Suppressor macrophage (primary cell): ENCODE measurements at places on chromosomes 13 and 19.
A peak's percentile ranks its signal among the peaks of the same experiment; 100 is the strongest.

- peak; percentile 72 for DNase-seq
These were observed 20.2 kb upstream of the PNMA8B start for GRCh38 chr19:46515879-46516350.

- DNase-seq: peak; percentile 70
These were observed 24.6 kb upstream of the ZNF846 start for GRCh38 chr19:9793071-9793591.

DNA sequence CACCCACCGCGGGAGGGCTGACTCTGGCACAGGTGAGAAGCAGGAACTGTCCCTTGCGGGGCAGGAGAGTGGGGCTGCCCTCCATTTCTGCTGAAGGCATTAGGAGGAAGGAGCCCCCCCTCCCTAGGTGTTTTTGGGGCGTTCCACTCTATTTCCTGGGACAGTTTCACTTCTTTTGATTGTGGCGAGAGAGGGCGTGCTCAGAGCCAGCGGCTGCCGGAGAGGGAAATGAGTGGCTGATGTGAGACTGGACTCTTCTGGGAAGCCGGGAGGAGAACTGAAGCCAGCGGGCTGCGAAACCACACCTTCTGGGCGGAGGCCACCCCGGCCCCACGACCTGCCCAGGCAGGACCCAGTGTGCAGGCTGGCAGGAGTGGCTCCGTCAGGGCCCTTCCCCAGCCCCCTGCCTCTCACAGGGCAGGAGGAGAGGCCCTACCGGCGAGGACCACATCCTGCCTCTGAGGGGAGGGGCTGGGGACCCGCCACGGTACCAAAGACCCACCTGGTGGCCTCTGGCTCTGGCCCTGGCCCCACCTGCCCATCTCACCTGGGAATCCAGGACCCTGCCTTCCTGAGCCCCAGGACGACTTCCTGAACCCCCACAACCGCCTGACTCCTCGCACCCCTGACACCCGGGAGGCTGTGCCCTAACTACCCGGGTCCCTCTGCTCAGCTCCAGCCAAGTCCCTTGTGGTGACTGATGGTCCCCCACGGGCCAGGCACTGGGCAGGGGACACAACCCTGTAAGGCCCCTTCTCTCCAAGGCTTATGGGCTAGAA, 25.9 kb downstream of the MPND start:
- DNase-seq: peak; percentile 73

DNA sequence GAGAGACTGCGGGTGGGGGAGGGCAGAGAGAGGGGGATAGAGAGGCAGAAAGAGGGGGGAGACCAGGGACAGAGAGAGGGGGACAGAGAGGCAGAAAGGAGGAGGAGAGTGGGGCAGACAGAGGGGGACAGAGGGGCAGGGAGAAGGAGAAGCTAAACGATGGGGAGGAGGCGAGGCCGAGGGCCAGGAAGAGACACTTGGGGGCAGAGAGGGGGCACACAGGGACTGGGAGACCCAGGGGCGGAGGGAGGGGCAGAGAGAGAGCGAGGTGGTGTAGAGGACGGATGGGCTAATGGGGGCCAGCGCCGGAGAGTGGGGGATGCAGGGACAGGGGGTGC, 666 bp downstream of the MEIS3 start:
- DNase-seq: no peak

- DNase-seq: peak; percentile 23
These were observed 933 bp downstream of the ARHGEF7 start for GRCh38 chr13:111115965-111116521.

DNA sequence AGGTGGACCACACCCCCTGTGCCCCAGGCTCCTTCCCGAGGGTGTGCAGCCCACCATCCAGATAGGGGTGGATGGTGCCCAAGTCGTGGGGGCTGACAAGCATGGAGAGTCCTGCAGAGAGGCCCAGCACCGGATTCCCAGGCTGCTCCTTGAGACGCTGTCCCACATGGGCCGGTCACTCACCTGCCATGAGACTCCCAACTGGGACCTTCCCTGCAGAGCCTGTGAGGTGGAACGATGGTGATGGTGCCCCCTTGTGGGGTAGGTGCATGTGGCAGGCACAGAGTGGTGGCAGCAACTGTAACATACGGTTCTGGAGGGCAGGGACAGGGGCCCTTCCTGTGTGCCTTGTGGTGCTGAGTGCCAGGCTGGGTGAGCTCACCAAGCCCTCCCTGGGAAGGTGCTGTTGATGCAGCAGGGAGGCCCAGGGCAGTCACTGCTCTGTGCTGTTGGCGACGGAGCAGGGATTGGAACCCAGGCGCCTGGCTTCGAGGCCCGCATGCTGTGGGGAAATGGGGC, 33.1 kb downstream of the PPP1R37 start:
- DNase-seq: peak; percentile 87

GRCh38 chr19:45059258-45059965, 16.9 kb downstream of the ZNF296 start:
- peak; percentile 86 for DNase-seq

DNA sequence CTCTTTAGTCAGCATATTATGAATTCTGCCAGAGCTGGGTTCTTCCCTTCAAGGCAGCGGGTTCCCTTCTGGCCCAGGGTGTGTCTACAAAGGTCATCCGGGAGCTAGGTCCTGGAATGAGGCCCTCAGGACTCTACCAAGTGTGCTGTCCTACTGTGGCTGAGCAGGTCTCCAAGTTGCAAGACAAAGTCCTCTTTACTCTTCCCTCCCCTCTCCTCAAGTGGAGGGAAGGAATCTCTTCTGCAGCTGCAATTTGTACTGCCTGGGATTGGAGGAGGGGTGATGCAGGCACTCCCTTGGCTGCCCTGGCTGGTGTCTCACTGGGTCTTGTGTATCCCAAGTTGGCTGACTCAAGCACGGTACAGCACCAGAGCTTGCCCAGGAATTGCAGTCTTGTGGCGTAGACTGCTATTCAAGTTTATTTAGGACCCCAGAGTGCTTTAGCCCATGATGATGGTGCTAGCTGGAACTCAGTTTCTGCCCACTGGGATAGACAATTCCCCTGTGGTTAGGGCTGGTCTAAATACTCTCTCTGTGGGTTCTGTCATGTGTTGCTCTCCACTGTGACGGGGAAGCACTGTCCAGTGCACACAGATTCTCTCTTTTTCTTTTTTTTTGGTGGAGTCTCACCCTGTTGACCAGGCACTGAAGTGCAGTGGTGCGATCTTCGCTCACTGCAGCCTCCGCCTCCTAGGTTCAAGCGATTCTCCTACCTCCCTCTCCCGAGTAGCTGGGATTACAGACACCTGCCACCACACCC, 28.5 kb downstream of the RFC3 start:
- DNase-seq: no peak

DNA sequence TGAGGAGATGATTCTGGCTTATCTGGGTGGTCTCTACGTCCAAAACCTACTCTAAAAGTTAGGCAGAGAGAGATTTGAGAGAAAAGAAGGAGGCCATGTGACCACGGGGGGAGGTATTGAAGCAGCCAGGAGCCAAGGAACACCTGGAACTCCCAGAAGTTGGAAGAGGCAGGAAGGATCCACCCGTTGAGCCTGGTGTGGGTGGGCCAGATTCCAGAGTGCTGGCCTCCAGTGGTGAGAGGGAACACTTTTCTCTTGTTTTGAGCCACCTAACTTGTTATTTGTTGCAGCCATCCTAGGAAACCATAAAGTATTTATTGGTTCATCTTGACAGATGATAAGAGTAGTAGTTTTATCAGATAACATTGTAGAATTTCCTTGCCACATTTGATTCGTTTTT, 396.9 kb downstream of the MYO16 start:
- DNase-seq: no peak

- peak; percentile 52 for DNase-seq
These were observed 1.7 kb downstream of the MYO1F start for GRCh38 chr19:8575467-8575997.

DNA sequence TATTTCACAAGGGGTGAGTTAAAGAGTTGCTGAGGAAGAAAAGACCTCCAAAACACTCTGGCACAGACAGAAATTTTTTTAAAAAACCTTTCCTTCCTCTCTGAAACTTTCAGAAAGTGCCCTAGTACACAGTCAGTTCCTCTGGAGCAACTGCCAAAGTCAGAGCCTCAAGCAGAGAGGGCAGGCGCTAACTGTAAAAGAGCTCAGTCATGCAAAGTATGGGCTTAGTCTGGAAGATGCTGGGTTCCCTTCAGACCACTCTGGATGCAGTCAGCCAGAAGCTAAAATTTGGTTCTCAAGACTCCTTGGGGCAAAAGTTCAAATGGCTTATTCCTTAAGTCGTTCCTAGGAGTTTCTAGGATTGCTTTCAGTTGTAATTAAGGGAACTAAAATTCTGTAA, 671.6 kb downstream of the PCDH9 start:
- peak; percentile 56 for DNase-seq

GRCh38 chr13:44576351-44577235, 463 bp upstream of the TSC22D1 start:
- peak; percentile 72 for DNase-seq

DNA sequence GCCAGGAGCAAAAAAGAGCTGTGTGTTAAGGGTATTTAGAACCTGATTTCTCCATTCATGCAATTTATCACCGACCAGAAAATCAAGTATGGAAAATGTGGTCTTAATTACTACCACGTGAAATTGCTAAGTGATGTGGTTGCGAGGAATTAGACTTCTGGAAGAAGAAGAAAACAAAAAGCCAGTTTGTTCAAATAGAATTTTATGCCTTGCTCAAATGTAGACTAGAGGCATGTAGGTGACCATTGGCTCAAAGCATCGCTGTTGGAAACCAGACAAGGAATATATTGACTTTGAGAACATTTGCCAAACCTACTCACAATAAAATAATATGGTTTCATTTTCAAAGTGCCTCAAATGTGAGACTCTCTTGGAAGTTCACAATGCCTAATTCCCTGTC, 57.3 kb upstream of the LRCH1 start:
- no peak for DNase-seq
